ENCODE measurements at places on chromosomes 16 and 17. TPM values are rescaled to one million over a fixed set of nuclear protein-coding genes. Genes with fewer than 3 reads are reported as not detected.

LRRC45 gene
- total RNA-seq = 3.3 TPM

SLC22A31 gene
- total RNA-seq = not detected

GLIS2 gene
- total RNA-seq = 31.4 TPM

ACBD4 gene
- 6.4 TPM for total RNA-seq

IL17C gene
- total RNA-seq = not detected

KRT36 gene
- not detected for total RNA-seq

KRT33A gene
- not detected for total RNA-seq

ENPP7 gene
- total RNA-seq = not detected

OR1A1 gene
- total RNA-seq = not detected

C17orf50 gene
- not detected for total RNA-seq
